ENCODE measurements at places on chromosomes 3 and 15.

GRCh38 chr15:72925661-72926060, 126.6 kb upstream of the NEO1 start:
- DNase-seq: no peak

- DNase-seq: no peak
Measured at GRCh38 chr3:5231487-5231886, 44.0 kb downstream of the EDEM1 start.

GRCh38 chr3:10023587-10024310, 2.5 kb upstream of the FANCD2 start:
- no peak for DNase-seq

GRCh38 chr3:171648069-171648468, 162.2 kb downstream of the PLD1 start:
- DNase-seq: no peak

GRCh38 chr15:75407083-75407482, 38.7 kb upstream of the MAN2C1 start:
- no peak for DNase-seq

GRCh38 chr15:89057506-89058133, 30.6 kb upstream of the ABHD2 start:
- DNase-seq: peak; percentile 78

GRCh38 chr15:85142312-85142711, 160.7 kb downstream of the PDE8A start:
- no peak for DNase-seq

- no peak for DNase-seq
Measured at GRCh38 chr15:77552066-77552465, 80.6 kb downstream of the LINGO1 start.
